ENCODE measurements at places on chromosomes 6 and 20.

- no peak for DNase-seq
These were observed 31.2 kb downstream of the RREB1 start for GRCh38 chr6:7138921-7139358.

DNA sequence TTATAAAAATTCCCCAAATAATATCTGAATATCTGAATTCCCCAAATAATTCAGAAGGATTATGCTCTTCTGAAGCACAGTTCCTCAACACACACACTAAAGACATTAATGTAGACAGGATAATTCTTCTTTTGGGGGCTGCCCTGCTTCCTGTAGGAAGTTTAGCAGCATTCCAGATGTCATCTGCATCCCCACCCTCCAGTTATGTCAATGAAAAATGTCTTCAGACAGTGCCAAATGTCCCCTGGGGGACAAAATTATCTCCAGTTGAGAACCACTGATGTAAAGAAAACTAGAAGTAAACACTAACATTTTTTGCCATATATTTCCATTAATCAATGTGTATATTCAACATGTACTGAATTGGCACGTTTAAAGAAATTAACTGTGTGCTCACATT, 25.9 kb upstream of the NAA20 start:
- no peak for DNase-seq

DNA sequence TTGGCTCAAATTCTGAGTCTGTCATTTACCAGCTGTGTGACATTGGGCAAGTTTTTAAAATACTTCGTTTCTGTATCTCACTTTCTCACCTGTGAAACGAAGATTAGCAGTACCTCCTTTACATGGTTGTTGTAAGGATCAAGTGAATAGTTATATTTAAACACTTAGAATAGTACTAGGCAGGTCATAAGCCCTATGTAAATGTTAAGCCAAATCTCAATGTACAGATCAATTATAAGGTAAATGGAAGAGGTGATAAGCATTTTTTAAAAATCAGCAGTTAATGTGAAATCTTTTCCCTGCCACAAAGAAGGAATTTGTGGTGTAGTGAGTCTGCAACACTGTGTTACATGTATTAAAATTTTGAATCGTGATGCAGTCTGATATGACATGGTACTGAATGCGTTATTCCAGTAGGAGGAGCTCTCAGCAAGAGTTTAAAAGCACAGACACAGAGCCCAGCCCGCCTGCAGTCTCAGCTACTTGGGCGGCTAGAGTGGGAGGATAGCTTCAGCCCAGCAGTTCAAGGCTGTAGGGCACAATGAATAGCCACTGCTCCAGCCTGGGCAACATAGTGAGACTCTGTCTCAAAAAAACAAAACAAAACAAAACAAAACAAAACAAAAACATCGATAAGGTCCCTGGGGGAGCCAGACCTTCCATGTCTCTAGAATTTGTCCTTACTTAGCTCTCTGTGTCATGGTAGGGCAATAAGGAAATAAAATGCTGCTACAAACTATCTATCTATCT, 46.0 kb downstream of the GTF2H5 start:
- no peak for DNase-seq

- DNase-seq, result no peak
These were observed 358.3 kb downstream of the PAX1 start for GRCh38 chr20:22063753-22064152.

GRCh38 chr6:116456927-116457326, 4.2 kb upstream of the CALHM6 start:
- DNase-seq, result no peak

DNA sequence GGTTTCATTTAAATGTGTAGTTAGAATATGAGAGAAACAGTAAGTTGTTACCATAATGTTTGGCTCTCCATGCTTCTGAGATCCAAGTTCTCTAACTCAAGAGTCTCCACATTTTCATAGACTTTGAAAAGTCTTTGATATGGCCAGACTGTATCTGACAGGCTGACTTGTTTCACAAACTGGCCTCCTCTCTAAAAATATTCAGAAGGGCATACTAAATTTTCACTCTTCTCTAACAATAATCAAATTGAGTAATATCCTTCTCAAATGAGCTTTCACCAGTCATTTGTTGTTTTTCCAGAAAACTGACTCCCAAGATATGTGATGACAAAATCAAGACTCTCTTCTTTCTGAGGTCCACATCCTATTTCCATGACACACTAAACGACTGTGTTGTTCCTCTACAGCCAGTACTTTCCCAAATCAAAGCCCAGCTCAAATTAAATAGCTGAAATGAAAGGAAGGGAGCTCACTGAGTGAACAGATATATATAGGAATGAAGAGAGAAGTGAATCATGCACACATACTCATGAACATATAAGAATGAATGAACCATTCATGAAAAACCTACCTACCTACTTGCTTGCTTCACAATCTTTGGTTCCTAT, 15.1 kb downstream of the HIVEP2 start:
- no peak for DNase-seq

- no peak for DNase-seq
These were observed 124.2 kb upstream of the SGK1 start for GRCh38 chr6:134442073-134442472.

GRCh38 chr6:112252571-112253497, 1.5 kb downstream of the LAMA4 start:
- DNase-seq, result no peak

- no peak for DNase-seq
These were observed 77.1 kb upstream of the RNF217 start for GRCh38 chr6:124885171-124885570.

DNA sequence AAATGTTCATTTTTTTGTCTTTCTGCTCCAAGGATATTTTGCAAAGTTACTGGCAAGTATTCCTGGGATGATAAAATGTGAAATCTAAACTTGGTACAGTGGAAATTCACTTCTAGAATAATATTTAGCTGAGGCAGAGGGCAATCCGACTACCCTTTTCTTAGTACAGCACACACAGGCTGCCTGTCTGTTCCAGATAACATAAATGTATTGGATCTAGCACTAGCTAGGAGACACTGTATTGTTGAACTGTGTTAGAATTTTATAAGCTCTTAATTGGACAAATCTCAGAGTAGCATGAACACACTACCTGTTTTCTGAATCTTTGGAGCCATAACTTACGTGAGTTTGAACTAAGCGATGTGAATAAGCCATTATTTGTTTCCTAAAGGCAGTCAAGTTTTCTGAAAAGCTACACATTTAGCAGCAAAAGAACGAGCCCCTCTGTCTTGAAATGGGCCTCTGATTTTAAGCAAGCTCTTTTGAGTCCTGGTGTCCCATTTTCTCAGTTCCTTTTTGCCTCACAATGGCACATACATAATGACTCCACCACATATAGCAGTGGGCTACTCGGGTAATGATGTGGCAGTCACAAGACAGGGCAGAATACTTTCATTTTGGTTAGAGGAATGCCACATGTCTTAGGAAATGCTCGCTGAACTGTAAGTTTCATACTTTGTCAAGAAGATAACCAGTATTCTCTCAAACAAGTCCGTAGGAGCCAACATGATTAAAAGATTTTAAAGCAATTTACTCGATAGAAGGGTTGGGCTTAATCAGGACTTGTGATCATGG, 116.5 kb upstream of the ESR1 start:
- DNase-seq, result no peak

DNA sequence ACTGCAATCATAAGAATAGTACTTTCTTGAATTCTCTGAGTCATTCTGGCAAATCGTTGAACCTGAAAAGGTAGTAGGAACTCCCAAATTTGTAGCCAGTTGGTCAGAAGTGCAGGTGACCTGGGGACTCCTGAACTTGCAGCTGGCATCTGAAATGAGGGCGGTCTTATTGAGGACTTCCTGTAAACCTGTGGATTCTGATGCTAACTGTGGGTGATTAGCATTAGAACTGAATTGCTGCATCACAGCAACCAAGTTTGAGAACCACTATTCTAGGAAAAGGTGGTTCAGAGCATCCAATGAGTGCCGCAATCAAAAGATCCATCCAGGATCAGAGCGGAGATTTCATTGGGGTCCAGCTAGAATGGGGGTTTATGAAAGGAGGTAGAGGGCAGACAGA, 50.2 kb upstream of the UTRN start:
- DNase-seq, result no peak

DNA sequence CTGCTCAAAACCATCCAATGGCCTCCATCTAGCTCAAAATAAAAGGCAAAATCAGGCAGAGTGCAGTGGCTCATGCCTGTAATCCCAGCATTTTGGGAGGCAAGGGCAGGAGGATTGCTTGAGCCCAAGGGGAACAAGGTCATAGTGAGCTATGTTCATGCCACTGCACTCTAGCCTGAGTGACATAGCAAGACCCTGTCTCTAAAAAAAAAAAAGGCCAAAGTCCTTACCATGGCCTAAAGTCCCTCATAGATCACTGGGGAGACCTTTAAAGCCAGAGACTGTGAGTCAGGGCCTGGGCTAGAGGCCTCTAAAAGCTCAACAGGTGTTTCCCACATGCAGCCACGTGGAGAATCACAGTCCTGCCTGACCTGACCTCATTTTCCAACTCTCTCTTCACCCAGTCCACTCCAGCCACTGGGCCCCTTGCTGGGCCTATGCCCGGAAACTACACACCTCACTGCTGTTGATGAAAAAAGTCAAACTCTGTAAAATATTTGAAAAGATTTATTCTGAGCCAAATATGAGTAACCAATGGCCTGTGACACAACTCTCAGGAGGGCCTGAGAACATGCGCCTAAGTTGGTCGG, 28.2 kb upstream of the TAB2 start:
- no peak for DNase-seq

- no peak for DNase-seq
These were observed 391.2 kb downstream of the ADGRB3 start for GRCh38 chr6:69026243-69026642.

DNA sequence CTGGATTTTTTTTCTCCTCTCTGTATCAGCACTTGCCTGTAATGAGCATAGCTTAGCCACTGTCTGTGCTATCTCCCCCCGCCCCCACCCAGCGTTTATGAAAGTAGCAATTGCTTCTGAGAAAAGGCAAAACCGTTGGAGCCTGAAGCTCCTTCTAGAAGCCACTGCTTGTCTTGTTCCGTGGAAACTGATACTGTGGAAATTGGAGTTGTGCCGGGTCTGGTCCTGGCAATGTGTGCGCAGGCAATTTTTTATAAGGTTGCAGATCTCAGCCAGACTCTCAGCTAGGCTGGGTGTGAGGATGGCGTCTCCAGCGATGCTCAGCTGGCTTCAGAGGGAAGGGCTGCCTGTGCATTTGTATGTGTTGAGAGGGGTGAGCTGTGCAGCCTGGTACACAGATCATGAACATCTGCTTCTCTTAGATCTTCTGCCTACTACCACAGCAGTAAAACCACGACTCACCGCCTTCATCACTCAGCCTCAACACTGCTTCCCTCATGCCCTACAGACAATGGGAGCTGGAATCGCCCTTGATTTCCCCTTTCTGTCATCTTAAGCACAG, 72.4 kb upstream of the GTSF1L start:
- DNase-seq, result no peak

DNA sequence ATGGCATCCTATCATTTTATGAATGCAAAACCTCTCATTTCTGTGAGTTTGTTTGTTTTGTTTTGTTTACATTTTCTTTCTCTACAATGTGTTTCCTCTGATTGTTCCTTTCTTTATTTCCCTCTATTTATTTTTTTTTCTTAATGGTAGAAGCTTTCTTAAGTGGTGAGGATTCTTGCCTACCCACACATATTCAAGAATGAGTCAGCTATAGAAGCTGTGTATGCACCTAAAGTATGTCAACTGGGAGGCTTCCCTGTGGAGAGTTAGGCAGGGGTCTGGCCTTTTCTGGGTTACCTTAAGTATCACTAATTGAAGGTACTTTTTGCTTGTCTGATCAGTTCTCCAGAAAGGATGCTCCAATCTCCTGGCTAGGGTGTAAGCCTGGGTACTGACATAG, 354.0 kb downstream of the ESR1 start:
- DNase-seq, result no peak

GRCh38 chr20:821046-821730, 12.3 kb upstream of the FAM110A start:
- DNase-seq, result no peak

DNA sequence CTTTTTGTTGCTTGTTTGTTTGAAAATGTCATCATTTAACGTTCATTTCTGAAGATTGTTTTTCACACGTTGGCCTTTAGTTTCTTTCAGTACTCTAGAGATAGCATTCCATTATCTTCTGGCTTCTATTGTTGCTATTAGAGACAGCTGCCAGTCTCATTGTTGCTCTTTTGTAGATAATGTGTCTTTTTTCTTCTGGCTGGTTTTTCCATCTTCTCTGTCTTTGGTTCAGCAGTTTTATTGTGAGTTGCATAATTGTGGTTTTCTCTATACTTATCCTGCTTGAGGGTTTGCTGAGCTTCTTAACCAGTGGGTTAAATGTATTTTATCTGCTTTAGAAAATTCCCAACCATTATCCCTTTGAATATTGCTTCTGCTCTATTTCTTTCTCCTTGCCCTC, 23.2 kb upstream of the AIG1 start:
- DNase-seq, result no peak

- DNase-seq, result no peak
These were observed 394 bp downstream of the MYB start for GRCh38 chr6:135181333-135182070.

DNA sequence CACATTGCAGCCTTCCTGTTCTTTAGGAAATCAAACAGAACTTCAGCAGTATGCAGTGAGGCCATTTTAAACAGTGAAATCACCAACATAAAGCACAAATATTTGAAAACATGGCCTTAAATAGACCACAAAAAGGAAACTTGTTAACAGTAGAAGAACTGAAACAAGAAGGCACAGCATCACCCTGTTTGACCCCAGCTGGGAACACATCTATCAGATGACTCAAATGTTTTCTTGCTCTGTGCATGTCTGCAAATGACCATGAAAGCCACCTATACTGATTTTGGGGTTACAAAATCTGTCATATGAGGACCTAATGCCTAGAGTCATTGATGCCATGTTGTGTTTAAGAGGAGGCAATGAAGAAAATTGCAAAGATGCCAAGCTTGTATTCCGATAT, 123.8 kb upstream of the ADGRF1 start:
- no peak for DNase-seq
